GDM1 (cell line): ENCODE measurements at places on chromosomes 2 and 18.
A peak's percentile ranks its signal among the peaks of the same experiment; 100 is the strongest.

DNA sequence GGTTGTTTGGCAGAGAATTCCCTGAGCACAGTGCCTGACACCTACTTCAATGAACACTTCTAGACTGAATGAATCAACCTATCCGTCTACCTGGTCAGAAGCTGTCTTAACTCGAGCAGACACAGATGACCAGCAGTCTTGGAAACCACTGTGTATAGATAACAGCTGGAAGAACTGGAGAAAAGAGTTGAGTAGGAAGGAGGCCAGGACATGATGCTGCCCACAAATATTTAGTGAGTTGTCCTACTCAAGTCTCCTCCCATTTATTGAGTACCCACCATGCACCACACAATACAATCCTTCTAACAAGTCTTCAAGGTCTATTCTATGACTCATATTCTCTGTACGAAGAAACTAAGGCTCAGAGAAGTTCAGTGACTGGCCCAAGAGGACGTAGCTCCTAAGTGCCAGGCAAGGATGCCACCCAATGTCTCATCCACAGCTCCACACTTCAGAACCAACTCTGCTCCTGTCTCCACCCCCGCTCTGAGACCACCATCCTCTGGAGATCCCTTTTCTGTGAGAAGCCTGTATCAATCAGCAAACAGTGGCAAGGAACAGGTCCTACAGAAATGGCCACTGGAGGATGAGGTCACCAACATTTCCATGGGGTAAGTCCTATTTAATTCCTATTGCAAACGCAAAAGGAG lies 62.2 kb downstream of the GALNT14 start:
- no peak for DNase-seq

GRCh38 chr18:616380-616995 lies 19.7 kb downstream of the CLUL1 start:
- DNase-seq, result peak; percentile 21

GRCh38 chr2:135190799-135191198 lies 138.7 kb downstream of the RAB3GAP1 start:
- no peak for DNase-seq

DNA sequence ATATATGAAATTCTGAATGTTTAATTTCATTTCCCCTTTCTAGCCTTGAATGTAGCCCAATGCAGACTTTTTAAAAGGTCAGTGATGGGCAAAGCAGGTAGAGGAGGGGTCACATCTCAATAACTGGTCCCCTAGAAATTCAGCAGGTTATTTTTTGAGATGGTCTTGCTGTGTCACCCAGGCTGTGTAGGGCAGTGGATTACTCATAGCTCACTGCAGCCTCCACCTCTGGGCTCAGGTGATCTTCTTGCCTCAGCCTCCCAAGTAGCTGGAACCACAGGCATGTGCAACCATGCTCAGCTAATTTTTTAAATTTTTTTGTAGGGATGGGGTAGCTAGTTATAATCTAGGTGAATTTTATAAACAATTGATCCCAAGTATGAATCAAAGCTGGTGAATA lies 8.8 kb downstream of the IAH1 start:
- DNase-seq, result no peak

DNA sequence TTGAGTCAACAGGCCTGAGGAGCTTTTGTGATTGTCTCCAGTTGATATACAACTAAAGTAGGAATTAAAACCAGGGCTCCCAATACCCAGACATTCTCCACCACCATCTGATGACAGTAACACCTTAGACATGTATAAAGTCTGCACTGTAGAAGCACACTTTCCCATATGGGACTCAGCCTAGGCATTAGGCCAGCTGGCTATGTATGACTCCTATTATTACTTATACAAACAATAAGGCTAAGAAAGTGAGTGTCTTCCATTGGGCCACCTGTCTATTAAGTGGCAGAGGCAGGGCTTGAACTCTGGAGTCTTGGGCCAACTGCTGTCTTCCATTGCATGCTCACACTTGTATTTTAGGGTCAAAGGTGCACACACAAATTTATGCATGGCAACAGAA lies 32.1 kb upstream of the COLEC12 start:
- DNase-seq, result no peak

DNA sequence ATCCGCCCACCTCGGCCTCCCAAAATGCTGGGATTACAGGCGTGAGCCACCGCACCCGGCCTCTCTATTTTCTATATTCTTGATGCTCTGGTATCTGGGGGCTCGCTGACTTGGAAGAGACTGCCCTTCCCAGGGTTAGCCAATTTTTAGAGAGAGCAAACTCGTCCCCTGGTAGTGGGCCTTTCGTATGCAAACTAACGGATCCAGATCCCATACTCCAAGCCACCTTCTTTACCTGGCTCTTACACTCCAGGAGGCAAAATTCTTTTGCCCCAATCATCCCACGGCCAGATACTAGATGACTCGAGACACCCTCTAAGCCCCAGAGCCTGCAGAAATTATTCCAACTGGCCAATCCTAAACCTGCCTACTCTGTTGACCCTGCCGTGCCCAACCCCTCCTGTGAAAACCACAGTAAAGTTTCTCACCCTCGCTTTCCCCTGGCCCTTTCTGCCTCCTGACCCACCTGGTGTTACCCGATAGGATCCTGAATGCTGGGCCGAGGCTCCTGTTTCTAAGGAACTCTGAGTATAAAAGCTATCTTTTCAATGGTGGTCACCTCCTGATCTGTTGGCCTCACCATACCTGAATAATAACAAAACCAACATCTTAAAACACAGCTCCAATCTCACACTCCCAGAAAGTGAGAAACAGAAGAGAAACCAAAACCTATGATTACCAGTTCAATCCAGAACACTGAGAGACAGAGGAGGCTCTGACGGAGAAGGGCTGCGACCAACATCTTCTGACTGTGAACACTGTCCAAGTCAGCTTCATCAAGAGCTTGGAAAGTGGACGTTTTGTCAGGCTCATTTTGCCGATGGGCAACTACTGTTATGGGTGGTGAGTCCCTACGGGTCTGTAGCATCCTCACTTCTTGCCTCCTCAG lies 57.6 kb upstream of the ZNF532 start:
- DNase-seq, result no peak
